ENCODE measurements at places on chromosomes 3 and 15.

- no peak for DNase-seq
Measured at GRCh38 chr15:33701304-33701696, 267.0 kb upstream of the CHRM5 start.

DNA sequence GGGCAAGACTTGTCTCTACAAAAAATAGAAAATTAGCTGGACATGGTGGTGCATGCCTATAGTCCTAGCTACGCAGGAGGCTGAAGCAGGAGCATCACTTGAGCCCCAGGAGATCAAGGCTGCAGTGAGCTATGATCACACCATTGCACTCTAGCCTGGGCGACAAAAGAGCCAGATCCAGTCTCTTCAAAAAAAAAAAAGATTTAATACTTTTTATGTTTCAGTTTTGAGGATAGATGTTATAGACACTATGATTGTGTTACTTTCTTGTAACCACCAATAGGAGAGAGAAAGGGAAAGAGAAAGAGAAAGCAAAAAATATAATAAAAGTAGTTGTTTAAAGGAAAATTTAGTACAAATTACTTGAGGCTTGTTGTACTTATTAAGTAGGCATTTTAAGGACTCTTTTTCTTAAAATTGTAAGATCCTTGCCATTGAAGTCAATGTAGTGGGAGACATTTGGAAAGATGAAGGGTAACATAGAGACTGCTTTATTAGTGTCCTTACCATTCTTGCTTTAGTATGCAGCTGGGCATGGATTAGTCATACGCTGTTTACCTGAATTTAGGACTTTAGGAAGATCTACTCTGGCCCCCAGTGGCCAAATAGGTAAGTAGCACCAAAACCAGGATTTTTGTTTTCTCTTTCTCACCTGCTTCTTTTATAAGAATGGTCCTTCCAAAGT lies 35.1 kb upstream of the ZDHHC23 start:
- no peak for DNase-seq

DNA sequence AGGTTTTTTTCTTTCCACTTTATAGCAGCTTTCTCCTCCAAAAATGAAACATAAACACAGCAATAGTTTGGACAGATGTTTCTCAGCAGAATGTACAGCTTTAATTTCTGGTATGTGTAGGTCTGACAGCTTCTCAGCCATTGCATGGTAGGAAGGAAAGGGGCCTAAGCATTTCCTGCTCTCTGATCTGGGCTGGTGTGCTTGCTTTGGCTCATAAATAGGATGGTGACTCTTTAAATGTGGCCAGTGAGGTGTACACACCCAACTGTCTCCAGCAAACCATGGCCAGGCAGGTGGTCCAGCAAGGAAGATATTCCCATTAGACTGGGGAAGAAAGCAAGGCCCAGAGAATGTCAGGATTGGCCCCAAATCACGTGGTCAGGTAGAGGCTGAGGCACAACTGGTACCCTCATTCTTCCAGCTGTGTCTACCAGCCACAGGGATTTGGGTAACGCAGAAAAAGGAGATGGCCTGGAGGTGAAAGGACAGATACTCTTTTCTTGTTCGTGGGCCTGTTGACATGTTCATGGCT lies 52.1 kb downstream of the ITGA11 start:
- DNase-seq: no peak

DNA sequence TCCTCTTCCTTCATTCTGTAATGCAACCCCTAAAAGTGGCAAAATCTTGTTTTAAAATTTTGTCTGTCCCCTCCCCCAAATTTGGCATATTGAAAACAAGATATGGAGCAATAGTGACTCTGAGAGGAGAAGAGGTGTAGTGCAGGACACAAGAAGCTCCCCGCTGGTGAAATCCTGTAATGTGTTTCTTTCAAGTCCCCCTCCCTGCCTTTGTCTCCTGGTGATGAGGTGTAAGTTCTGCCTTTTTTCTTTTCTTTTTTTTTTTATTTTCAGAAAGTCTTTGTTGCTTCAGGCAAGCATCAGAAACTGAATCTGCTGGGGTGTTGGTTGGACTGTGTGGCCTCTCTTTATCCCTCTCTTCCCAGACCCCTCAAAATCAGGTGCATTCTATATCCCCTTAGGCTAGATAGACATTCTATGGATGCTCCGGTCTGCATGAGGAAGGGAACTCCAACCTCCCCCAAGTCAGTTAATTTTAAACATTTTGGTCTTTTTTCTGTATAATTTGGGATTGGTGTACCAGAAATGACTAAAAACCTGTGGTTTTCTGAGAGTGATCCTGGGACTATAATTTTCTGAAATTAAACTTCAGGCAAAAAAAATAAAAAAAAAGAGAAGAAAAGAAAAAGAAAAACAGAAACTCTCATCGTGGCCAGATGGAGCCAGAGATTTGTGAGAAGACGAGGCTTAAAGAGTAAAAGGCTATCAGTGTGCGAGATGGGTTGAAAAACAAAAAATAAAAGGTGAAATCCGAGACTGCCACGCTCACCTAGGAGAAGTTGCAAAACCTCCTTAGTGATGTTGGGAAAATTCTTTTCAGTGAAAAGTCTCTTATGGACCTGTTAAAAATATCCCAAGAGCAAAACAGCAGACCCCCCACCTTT lies 21.4 kb downstream of the ACKR2 start:
- no peak for DNase-seq

- DNase-seq: no peak
Measured at GRCh38 chr15:97597801-97598200, 362.7 kb upstream of the ARRDC4 start.

Data from activated CD4-positive, alpha-beta T cell treated with anti-CD3 and anti-CD28 coated beads, Interleukin-2, amount 50 U/mL, for 24 hours (primary cell).